ENCODE measurements at places on chromosomes 4 and X.

DNA sequence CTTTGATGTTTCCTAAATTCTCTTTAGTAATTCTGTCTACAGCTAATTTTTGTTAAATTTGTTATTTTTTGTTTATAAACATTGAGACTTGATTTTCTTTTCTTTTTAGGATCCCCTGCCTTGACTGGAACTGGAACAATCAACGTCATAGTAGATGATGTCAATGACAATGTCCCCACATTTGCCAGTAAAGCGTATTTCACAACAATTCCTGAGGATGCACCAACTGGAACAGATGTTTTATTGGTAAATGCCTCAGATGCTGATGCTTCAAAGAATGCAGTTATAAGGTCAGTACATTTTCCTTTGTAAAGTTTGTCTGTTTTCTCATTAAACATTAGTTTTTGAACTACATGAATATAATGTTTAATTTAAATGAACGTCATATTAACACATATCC is 119.4 kb downstream of the FAT4 start:
- DNase-seq, result no peak

GRCh38 chr4:5517372-5517771 is 191.0 kb downstream of the EVC2 start:
- no peak for DNase-seq

- no peak for DNase-seq
Observed at GRCh38 chrX:40331762-40332161, 234.0 kb upstream of the BCOR start.

- DNase-seq, result no peak
Observed at GRCh38 chr4:156619154-156619934, 352.3 kb downstream of the PDGFC start.

DNA sequence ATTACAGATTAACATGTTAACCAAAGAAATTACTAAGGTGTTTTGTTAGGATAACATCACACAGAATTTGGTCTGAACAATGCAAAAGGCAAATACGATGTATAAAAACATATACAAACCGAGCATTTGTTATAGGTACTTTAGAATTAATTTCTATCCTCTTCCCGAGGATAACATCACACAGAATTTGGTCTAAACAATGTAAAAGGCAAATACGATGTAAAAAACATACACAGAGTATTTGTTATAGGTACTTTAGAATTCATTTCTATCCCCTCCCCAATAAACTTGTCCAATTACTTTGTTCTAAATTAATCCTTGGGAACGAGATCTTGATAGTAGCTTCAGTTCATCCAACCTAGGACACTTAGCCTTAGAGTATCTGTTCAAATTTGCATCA is 7.6 kb downstream of the HNRNPDL start:
- no peak for DNase-seq

DNA sequence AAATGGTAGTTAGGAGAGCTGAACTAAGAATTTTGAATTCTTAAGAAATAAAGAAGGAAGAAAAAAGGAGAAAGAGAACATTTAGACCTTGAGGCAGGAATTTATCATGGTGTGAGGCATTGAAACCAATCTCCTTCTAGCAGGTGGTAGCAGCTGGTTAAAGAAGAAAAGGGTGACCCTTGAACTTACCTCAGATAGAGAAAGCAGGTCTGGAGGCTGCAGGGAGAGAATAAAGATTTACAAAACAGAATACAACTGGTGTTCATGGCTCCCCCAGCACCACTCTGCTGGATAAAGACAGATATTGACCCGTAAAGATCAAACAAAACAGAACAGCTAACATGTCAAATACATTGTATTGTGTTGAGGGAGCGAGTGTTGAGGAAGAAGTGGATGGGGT is 56.0 kb downstream of the NCAPG start:
- no peak for DNase-seq

GRCh38 chr4:30553151-30553550 is 167.0 kb upstream of the PCDH7 start:
- DNase-seq, result no peak

- no peak for DNase-seq
Observed at GRCh38 chr4:172357006-172357540, 543.9 kb downstream of the GALNTL6 start.

- DNase-seq, result no peak
Observed at GRCh38 chr4:89277412-89277811, 30.2 kb downstream of the GPRIN3 start.

- no peak for DNase-seq
Observed at GRCh38 chr4:159177265-159178150, 74.6 kb downstream of the RAPGEF2 start.

GRCh38 chr4:81912376-81913030 is 440.8 kb upstream of the RASGEF1B start:
- no peak for DNase-seq

GRCh38 chr4:48108309-48109073 is 25.6 kb downstream of the TXK start:
- no peak for DNase-seq

DNA sequence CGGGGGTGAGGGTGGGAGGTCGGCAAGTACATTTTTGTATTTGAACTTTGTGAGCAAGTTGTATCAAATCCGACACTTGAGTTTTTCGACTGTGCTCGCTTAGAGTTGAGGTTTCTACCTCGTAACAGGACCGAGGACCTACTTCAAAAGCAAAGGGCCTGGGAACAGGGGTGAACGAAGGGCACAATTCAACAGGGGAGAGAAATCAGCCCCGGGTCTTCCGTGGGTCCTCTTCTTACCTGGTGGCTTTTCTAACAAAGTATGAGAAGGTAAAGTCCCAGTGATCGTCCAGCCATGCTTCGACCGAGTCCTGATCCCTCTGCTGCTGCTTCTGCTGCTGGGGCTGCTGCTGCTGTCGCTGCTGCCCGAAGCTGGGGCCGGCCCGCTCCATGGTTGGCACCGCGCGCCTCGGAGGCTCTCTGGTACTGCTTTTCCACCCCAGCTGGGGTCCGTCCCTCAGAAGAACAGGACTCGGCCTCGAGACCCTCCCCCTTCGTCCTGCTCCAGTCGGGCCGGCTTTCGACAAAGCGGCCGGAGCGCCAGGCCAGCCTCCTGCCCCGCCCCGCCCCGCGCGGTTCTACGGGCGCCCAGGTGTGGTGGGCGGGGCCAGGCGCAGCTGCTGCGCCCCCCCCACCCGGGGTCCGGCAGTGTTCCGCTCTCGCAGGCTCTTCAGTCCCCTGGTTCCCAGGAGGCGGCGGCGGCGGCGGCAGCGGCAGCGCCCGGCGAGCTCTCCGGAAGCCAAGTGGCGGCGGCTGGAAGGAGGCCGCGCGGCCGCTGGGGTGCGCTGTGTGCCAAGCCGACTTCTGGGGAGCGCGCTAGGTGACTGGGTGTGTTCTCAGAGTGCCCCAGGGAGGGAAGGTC is at the start of gene PDE5A:
PDE5A (minus strand) TSS at position 524 of the 861 bp plus-strand sequence; CDS start at position 391, 133 bp downstream.
- peak; percentile 88 for DNase-seq

GRCh38 chr4:624705-625590 is at the start of gene PDE6B:
Gene PDE6B (plus strand): TSS chr4:625573. CDS start chr4:625627, 54 bp downstream.
- no peak for DNase-seq

DNA sequence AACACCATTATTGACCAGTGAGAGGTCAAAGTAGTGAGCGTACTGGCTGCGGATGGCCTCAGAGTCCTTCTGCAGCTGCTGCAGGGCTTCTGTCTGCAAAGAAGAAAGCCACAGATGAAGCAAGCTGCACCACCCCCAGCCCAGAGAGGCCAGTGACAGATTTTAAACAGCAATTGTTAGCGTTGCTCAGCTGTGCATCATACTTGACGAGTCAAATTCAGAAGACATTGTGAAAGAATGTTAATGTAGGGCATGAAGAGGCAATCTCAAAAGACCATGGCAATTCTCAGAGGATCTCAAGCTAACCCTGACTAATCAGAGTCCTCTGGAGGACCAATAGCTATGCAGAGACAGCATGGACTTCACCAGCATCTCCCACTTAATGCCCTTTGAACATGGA is 16.6 kb downstream of the DKC1 start:
- no peak for DNase-seq

GRCh38 chr4:10090467-10091250 is 25.9 kb downstream of the WDR1 start:
- DNase-seq, result no peak

DNA sequence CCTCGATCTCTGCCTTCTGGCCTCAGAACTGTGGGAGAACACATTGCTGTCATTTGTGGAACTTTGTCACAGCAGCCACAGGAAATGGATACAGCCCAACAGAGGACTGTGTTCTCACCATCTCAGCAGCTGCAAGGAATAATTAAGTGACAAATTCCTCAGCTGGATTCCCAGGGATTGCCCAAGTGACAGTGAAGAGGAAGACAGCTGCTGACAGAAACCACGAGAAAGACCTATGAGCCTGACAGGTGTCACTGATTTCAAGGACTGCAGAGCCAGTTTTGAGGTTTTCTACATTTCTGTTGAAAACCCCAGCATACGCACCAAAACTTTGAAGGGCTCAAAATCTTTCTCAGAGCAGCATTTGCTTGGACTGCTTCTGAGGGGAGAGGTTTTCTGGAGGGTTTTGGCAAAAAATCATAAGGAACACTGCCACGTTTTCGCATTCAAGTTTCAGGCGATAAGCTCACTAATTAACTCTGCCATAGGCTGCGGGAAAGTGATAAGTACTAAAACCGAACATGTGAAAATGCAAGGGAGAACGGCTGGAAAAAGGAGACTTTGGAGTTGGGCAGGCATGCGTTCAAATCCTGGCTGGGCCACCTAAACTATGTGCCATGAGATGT is 88.8 kb downstream of the DRD5 start:
- peak; percentile 46 for DNase-seq

GRCh38 chr4:86856896-86857295 is 7.7 kb upstream of the SLC10A6 start:
- no peak for DNase-seq

- no peak for DNase-seq
Observed at GRCh38 chr4:76492055-76492454, 57.0 kb downstream of the SHROOM3 start.

DNA sequence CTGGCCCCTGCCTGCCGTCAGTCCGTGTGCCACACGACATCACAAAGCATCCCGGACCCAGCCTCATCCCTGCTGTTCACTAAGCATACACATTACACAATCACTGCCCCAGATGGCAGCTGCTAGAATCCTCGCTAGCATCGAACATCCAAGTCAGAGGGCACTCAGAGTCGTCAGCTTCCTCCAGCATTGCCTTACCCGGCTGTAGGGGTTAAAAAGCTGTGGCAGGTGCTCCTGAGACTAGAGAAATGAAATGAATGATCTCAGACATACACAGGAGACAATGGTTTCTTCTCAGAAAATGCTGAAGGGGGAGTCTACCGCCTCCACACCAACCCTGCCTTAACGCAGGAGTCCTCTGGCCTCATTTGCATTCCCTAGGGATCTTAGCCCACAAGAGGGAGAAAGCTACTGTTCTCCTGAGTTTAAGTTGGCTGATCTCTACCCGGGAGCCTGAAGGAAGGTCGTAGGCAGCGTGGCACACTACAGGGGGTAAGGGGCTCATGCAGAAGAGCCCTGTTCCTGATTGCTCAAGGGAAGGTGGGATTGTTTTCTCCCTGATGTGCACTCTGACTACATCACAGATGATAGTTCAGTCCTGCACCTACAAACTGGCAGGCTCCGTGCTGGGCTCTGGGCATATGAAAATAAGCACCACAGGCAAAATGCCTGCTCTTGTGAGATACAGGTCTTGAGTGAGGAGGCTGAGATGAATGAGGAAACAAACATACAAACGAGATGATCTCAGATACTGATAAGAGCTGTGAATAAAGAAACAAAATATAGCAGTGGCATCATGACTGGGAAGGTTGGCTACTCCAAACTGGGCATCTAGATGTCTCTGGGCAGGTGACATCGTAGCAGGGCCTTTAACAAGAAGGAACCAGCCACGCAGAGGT is 2.6 kb upstream of the KIAA0232 start:
- no peak for DNase-seq

DNA sequence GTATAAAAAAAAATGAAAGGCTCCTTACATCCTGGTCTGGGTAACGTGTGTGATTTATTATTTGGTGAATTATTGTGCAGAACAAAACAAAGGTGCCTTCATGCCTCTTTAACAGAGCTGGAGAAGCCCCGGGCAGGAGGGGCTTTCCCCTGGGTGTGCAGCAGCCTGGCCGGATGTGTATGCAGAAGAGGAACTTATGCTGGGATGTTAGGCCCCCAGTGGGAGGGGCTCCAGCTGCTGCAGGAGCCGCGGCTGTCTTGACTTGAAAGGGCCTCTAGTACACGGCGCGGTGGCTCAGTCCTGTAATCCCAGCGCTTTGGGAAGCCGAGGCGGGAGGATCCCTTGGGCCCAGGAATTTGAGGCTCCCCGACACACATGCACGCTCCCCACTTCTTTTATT is 16.0 kb downstream of the CCNQ start:
- peak; percentile 67 for DNase-seq

- no peak for DNase-seq
Observed at GRCh38 chr4:15651676-15652075, 3.5 kb downstream of the FBXL5 start.

GRCh38 chrX:39201305-39201990 is 400.2 kb downstream of the MID1IP1 start:
- no peak for DNase-seq

DNA sequence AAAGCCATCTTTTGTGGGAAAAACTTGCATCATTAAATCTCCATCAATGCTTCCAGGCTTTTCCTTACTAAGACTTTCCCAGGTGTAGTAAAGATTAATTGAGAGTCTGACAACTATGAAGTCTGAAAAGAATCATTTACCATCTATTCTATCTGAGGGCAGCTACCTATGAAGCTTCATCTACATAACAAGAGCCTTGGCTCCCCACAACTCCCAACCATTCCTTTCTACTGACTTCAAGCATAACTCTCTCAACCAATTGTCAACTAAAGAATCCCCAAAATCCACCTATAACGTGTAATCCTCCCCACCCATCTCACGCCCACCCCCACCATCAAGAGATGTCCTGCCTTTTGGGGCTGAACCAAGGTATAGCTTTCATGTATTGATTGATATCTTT is 101.5 kb upstream of the GABRA2 start:
- DNase-seq, result no peak

- DNase-seq, result no peak
Observed at GRCh38 chr4:133320576-133321170, 171.6 kb downstream of the PCDH10 start.

DNA sequence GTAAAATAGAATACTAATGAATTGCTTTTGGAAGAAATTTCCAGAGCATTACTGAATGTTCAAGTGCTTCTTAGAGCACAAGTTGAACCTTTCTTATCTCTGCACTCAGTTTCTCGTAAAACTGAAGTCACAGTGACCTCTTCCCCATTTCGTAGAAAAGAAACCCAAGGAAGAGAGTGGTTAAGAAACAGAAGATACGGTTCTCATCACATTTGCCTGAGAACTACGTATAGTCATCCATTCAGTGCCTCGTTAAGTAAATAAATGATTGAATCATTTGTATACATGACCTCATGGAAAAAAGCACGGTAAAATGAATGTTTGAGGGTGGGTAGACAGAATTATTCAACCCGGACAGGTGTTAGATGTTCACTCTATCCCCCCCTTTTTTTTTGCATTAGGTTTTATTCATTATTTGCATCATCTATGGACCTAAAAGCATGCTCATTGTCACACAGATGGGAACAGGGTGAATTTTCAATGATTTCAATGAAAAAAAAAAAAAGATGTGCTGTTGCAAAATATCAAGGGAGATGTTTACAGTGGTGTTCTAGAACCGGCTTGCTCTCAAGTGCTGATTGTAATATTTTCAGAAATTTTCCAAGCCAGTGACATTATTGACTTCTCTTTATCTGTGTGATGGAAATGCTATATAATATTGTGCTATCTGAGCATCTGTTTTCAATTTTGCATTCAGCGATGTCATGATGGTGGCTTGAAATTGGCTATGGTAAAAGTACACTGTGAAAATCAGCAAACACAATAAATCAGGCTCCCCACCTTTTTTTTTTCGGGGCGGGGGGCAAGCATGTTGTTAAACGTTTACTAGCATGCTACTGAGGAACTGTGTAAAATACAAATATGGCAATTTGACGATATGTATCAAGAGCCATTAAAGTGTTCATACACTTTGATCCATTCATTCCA is 4.3 kb downstream of the RHOH start:
- DNase-seq, result no peak
